ENCODE measurements at places on chromosomes 13 and 19.

DNA sequence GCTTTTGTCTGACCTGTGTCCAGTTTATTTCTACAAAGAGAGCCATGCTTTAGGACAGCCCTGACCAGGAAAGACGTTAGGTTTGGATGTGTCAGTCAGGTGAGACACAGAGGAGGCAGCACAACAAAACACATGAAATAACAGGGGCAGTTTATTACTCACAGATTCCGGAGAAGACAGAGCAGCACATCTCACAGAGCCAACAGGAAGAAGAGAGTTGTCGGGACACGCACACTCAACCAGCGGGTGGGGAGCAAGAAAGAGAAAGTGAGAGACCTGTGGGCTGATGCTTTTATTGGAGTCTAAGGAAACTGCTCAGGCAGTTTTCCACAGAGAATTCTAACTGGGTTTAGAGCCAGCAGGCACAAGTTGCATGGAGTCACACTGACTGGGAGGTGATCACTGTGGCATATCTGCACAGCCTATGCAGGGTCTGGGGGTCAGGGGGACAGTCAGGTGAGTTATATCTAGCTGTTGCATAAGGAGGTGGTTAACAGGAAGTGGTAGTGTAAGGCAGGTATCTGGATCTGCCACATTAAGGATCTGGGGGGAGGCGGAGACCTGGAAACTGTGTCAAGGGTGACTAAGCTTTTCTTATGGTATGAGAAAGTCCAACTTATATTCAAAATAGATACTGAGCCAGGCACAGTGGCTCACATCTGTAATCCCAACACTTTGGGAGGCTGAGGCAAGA, 24.1 kb upstream of the CEACAM20 start:
- DNase-seq: no peak

- DNase-seq: no peak
These were observed 10.5 kb downstream of the NECTIN2 start for GRCh38 chr19:44856421-44857083.

DNA sequence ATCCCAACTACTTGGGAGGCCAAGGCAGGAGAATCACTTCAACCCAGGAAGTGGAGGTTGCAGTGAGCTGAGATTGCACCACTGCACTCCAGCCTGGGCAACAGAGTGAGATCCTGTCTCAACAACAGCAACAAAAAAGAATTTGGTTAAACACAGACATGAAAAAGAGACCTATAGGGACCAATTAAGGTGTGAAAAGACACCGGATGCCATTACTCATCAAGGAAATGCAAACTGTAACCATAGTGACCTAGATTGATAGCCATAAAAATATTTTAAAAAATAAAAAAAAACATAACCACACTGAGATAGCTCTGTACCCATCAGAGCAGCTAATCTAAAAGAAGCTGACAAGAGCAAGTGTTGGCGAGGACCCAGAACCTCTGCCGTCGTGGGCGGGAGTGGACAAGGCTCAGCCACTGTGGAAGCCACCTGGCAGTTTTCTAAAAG, 37.1 kb upstream of the ISYNA1 start:
- no peak for DNase-seq

DNA sequence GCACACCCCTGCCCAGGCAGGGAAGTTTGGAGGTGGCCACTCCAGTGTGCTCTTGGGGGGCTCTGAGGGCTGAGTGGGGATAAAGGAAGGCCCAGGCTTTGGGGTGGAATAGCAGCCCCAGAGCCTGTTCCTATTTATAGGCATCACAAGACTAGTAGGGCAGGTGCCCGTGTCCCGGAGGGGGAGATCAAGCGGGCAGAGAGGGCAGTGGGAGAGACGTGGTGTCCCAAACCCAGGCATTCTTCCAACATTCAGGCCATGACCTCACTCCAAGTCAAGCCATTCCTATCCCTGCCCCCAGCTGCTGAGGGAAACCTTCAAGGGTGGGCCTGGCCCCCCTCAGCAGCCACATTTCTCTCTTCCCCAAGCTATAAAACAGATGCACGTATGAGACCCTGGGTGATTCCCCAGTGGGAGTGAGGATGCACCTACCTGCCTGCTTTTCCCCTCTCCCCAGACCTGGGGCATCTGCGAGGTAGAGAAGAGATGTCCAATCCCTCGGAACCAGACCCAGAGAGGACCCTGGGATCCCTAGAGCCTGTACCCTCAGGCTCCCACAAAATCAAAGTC, 3.9 kb downstream of the WIZ start:
- DNase-seq: no peak

DNA sequence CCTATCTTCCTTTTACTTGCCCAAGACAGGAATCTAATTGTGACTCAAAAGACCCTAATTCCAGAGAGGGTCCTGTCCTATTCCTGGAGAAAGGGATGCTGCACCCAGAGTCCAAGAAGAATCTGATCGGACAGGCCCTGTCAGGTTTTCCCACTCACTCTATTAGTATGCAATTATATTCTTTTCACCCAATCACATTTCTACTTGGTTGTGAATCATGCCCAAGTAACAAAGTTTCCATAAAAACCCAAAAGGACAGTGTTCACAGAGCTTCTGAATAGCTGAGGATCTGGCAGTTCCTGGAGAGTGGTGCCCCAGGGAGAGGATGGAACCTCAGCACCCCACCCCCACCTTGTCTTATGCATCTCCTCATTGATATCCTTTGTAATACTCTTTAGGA, 135.3 kb upstream of the SLITRK5 start:
- no peak for DNase-seq

DNA sequence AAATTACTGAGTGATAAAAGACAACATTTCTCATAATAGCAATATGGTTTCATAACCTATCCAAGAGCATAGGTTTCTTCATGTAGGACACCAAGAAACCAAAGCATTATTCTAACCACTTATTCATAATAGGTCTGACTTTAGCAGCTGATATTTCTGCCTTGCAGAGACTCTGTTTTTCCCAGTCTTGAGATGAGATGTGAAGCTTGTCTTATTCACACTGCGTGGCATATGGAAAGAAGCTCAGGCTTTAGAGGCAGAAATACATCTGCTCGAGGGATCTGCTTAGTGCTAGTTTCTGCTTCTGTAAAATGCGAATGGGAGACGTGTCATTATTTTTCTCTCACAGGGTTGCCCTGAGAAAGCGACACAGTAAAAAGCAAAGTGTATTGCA, 232.0 kb upstream of the SPRY2 start:
- no peak for DNase-seq

- DNase-seq: no peak
These were observed 77.4 kb upstream of the RNF113B start for GRCh38 chr13:98254513-98254912.

- DNase-seq: peak; percentile 34
These were observed at the start of gene IGFLR1 for GRCh38 chr19:35742121-35742724. TSS of gene IGFLR1 (minus strand) at chr19:35742452. CDS start at chr19:35741180, 1,272 bp downstream.
